Endothelial cell of umbilical vein (primary cell): ENCODE measurements at places on chromosomes 3 and 15. TPM values are rescaled to one million over a fixed set of nuclear protein-coding genes. Genes with fewer than 3 reads are reported as not detected.

Gene ACKR4
- total RNA-seq = 1.4 and 3.2 TPM in 2 replicates

Gene CSTA
- total RNA-seq = not detected in 2 replicates

Gene SENP8
- total RNA-seq = 1.3 and 1.4 TPM in 2 replicates

Gene ZNF80
- total RNA-seq = not detected in 2 replicates

Gene ADGRG7
- not detected in 2 replicates for total RNA-seq

Gene BFSP2
- not detected in 2 replicates for total RNA-seq

Gene TERC
- 6.1 and 10.0 TPM in 2 replicates for total RNA-seq

Gene HGD
- total RNA-seq = 0.22 and 0.44 TPM in 2 replicates

Gene APPL1
- total RNA-seq = 28.8 and 29.7 TPM in 2 replicates

Gene GNAT1
- total RNA-seq = 0.77 and 0.78 TPM in 2 replicates

Gene CPNE9
- not detected in 2 replicates for total RNA-seq

Gene AVEN
- 20.5 and 23.3 TPM in 2 replicates for total RNA-seq

Gene ZFAND6
- 50.3 and 53.0 TPM in 2 replicates for total RNA-seq

Gene ECE2
- total RNA-seq = not detected in 2 replicates

Gene HIGD2B
- total RNA-seq = not detected in 2 replicates

Gene SLC28A2
- not detected in 2 replicates for total RNA-seq

Gene ADAMTS7
- 56.4 and 64.7 TPM in 2 replicates for total RNA-seq

Gene KNL1
- 31.8 and 33.8 TPM in 2 replicates for total RNA-seq

Gene ANP32A
- total RNA-seq = 169 and 179 TPM in 2 replicates

Gene SIN3A
- total RNA-seq = 44.5 and 50.5 TPM in 2 replicates

Gene DOCK3
- total RNA-seq = 0.13 and 0.16 TPM in 2 replicates

Gene IQCH
- total RNA-seq = 0.51 and 2.6 TPM in 2 replicates

Gene DUOXA2
- not detected in 2 replicates for total RNA-seq

Gene AADACL2
- total RNA-seq = not detected in 2 replicates

Gene SYNPR
- total RNA-seq = not detected in 2 replicates

Gene CCR4
- not detected in 2 replicates for total RNA-seq

Gene HYAL1
- 1.6 and 2.2 TPM in 2 replicates for total RNA-seq

Gene COL6A5
- not detected in 2 replicates for total RNA-seq

Gene CHST13
- total RNA-seq = not detected in 2 replicates

Gene GREM1
- total RNA-seq = 0.44 TPM in 1 of 2 replicates, not detected in the other

Gene MINDY2
- 11.4 and 13.7 TPM in 2 replicates for total RNA-seq

Gene RAB6B
- total RNA-seq = 5.0 and 6.7 TPM in 2 replicates

Gene ALDH1A3
- 5.8 TPM in 2 replicates for total RNA-seq

Gene NME9
- not detected in 2 replicates for total RNA-seq

Gene PIF1
- 45.4 and 52.7 TPM in 2 replicates for total RNA-seq

Gene NMNAT3
- total RNA-seq = 0.12 and 0.60 TPM in 2 replicates

Gene SLC26A6
- 32.2 and 34.8 TPM in 2 replicates for total RNA-seq

Gene ITIH4
- 0.60 and 2.4 TPM in 2 replicates for total RNA-seq

Gene SLC24A5
- not detected in 2 replicates for total RNA-seq

Gene SLC38A3
- total RNA-seq = 0.60 and 0.65 TPM in 2 replicates
